ENCODE measurements at places on chromosomes 7 and 10.

DNA sequence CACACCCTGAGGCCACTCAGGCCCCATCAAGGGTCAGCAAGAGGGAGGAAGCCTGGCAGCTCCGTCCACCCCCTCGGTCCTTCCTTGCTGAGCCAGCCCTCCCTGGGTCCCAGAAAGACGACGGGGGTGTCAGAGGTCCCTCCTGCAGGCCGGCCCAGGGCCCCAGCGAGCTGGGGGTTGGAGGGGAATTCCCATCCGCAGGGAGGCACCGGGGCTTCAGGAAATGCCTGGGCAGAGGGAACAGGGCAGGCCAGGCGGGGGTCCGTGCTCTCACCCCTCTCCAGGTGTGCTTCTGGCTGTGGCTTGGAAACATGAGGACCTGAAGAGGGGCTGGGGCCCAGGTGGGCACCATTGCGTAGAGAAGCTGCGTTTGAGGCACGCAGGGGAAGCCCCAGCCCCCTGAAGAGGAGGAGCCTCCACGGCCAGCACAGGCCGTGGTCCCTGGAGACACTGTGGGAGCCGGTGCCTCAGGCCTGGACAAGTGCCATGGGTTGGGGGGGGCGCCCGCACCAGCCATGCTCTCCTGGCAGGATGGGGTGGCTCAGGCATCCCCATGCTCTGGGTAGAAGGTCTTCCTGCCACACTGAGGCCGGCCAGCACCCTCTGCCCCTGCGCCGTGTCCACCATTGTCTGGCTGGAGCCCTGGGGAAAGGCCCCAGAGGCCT is 66.7 kb downstream of the PDGFA start:
- DNase-seq, result no peak

DNA sequence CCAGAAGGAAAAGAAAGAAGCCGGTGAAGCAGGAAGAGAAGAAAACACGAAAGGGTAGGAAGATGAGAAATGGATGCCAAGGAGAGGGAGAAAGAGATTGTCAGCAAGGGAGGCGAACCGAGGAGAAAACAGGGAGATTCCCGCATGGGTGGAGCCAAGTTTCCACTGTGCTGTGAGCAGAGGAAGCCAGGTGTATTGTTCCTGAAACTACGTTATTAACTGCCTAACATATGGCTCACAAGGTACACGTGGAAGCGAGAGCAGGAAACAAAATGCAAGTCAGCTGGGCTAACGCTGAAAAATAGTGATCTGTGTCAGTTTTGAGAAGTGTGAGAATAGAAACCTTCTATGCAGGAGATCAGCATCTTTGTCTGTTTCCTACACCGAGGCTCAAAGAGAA is 20.4 kb upstream of the HIPK2 start:
- no peak for DNase-seq

- DNase-seq, result no peak
These were observed 89.8 kb downstream of the GNAI1 start for GRCh38 chr7:80224415-80224814.

DNA sequence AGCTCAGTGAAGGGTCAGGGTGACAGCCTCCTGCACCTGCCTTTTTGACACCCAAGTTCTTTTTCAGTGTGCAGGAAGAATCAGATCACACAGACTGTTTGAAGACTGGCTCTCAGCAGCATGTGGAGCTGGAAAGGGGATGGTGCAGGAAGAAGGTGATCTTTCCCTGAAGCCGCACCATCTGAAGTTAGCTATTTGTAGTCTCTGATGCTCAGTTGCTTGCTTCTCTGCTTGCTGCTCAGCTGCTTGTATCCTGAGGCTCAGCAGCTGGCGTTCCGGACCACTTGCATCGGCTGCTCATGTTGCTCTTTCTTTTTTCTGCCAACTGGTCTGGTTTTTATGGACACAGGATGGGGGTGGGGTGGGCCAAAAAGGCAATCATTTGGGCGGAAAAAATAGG is 15.8 kb upstream of the DNMBP start:
- DNase-seq, result no peak

GRCh38 chr10:75858339-75858738 is 426.9 kb downstream of the LRMDA start:
- DNase-seq, result no peak

DNA sequence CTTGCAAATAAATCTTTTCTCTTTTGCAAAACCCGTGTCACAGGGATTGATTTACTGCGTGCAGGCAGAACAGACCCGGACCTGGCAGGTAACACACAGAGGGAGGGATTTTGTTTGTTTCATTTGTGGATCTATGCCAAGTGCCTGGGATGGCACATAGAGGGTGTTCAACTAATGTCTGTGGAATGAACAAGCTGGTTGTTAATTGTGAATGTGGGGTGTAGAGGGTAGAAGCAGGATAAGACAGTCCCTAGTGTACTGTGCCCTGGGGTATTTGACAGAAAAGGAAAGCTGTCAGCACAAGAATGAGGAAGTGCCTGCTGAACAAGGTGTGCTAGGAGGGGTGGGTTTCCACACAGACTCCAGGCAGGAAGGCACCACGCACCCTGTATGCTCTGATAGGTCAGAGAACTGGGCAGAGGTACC is 331.8 kb downstream of the CALN1 start:
- DNase-seq, result no peak

- no peak for DNase-seq
These were observed 142.7 kb downstream of the ADARB2 start for GRCh38 chr10:1594372-1595241.

GRCh38 chr10:52776471-52776903 is 3.9 kb upstream of the MBL2 start:
- no peak for DNase-seq

DNA sequence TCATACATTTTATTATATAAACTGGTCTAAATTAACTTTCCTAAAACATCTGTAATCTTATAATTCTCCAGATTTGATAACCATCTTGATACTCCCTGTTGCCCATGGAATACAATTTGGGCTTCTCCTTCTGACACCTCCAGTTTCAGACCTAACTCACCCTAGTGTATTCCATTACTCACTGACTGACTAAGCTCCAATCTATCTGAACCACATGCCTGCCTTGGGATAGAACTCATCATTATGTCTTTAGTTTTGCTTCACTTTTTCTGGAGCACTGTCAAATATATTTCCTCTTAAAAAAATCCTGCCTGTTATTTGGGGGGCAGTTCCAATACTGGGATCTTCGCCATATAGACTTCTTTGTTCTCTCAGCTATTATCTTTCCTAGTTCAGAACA is 4.9 kb upstream of the FOXP2 start:
- no peak for DNase-seq

DNA sequence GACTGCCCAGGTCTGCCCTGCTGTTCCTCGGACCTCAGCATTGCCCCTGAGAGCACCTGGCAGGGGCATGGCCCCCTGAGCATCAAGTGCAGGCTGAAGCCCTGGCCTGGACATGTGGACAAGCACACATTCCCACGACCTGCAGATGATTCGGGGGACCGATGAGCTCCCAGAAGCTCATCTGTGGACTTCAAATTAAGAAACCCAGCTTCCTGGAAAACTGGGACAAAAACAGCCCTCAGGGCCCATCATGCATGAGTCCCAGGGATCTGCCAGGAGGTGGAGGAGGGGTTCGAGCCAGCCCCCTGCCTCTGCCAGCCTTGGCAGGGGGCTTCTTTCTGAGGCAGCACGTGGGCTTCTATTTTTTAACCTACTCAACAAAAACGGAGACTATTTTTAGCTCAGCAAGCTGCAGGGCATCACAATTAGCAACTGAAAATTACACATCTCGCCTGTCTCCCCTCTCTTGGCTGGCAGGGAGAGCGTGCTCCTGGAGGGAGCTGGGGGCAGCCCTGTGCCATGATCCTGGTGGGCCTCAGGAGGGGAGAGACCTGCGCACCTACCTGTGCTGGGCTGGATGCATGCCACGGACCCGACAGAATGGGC is 51.8 kb downstream of the RASGEF1A start:
- peak; percentile 56 for DNase-seq

- no peak for DNase-seq
These were observed 14.6 kb upstream of the PCDH15 start for GRCh38 chr10:54815583-54815982.

DNA sequence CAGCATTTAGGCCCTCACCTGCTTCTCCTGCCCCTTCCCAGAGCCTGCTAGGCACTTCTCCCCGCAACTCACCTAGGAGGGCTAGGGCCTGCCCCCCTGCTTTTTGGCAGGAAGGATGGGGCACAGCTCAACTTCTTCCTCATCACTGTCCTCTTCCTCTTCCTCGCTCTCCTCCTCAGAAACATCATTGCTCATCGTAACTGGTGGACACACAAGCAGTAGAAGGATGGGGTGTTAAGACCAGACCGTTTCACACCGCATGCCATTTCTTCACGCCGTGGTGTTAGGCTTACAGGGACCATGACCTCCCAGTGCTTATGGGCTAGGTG is 1.6 kb downstream of the NPM3 start:
- DNase-seq, result no peak

DNA sequence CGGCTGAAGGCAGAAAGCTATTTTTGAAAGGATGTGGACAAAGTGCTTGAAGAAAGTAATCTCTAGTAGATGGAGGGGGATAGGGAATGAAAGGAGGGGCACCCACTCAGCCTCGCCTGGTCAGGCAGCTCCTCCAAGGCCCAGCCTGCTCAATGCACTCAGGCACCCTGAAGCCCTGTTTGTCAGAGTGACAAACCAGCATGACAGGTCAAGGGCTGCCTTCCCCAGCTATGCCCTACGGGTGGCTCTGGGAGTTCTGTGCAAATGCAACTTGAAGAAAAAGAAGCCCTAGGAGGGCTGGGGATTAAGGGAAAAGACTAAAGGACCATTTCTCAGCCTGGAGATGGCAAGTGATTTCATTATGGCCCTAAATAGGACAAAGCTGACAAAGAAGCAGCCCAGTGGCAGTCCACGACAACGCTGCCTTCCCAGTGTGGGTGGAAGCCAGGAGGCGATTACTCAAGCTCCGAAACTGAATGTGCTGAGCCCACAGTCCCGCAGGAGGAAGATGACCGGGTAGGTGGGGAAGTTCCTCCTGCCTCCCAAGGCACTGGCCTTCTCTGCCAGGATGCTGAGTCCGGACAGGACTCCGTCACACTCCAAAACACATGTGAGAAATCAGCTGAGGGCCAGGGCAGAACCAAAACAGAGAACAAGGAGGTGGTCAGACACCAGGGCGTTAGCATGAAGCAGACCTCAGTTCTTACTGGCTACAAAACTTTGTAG is 16.3 kb downstream of the LIPA start:
- peak; percentile 76 for DNase-seq

DNA sequence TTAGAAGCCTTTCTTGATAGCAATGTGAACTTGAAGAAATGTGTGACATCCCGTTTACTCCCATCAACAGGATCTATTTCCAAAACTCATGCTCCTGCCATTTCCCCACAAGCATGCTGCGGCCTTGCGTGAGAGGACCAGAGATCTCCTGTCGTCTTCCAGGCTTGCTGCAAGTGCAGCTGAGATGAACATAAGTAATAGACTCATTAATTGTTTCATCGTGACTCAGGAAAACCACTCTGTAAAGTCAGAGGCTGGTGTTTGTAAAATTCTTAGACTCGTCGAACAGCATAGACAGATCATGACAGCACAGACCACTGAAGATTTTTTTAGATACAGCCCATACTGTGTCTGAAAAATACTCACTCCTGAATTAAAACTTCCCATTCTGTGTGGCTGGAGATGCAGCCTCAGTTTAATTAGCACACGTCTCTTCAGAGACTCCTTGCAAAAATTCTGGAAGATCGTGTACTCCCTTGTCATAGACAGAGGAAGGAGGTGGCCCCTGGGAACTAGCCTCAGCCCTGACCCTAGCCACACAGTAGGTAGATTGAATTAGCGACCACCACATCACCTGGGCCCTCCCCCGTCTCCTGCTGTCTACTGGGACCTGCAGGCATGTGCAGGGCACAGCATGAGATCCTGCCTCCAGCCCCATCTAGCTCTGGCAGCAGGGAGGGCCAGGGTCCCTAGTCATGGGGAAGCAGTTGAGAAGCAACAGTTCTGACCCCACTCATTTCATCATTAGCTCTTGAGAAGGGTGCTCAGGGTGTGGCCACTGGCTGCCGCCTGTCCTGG is 226.0 kb downstream of the CELF2 start:
- no peak for DNase-seq

DNA sequence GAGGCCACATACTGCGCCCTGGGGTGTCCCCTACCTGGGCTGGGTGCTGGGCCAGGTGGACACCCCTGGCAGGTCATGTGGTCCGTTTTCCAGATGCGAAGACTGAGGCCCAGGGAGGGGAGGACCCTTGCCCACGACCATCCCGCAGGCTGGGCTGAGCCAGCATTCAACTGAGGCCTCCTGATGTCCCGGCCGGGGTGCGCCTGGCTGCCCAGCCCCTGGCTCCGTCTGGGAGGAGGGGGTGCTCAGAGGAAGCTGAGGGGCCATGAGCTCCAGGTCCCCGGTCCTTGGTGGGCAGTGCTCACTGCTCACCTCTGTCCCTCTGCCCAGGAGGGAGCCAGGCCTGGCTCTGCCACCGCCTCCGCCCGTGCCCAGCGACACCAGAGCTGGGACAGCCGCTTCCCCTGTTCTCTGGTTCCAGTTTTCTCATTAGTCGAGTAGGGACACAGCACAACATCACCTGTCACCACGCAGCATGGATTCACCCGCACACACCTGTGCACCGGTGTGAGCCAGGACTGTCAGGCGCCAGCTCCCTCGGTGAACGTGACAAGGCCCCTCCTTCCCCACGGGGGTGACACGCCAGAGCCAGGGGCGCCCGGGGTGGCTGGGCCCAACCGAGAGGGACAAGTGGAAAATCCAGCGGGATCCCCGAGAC is 139.7 kb downstream of the ELFN1 start:
- no peak for DNase-seq

- DNase-seq, result no peak
These were observed 90.7 kb downstream of the TFPI2 start for GRCh38 chr7:93799750-93800357.

DNA sequence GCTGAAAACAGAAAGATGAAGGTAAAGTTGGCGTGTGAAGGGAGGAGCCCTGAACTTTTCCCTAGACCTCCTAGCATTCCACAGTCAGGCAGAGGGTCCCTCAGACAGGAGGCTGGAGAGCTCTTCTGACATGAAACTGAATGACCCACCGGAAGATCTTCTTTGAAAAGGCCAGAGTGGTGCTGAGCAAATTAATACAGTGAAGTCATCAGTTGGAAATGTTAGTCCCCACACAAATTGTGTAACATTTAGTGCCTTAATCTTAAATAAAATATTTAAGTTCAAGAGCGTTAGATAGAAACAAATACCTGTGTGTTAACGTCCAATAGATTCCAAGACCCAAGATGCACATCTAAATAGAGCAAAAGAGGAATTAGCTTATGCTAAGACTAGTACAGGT is 49.0 kb upstream of the WNT16 start:
- DNase-seq, result no peak

DNA sequence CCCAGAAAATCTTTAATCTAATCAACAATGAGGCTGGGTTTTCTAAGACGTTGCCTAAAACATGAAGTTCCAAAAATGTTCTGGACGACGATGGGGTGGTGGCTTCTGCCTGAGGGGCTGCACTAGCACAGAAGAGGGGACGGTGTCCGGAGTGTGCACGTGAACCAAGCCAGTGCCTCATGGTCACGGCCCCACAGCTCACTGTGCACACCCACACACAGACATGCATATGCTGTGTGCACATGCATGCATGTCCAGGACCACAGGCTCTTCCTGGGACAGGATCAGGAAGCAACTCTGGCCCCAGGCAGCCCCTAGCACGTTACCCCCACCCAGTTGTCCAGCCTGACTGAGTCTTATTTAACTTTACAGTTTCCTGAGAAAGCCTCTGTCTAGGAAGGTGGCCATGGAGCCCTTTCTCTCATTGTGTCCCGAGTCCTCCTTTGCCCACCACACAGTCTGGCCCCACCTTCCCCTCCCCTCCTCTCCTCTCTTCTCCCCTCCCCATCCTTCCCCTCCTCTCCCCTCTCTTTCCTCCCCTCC is 100.8 kb downstream of the DNAJB6 start:
- no peak for DNase-seq

All from hypothalamus (tissue), 51 donors.